NCI-H460 (cell line): ENCODE measurements at places on chromosomes 1 and 21. TPM values are rescaled to one million over a fixed set of nuclear protein-coding genes. Genes with fewer than 3 reads are reported as not detected.

DNA sequence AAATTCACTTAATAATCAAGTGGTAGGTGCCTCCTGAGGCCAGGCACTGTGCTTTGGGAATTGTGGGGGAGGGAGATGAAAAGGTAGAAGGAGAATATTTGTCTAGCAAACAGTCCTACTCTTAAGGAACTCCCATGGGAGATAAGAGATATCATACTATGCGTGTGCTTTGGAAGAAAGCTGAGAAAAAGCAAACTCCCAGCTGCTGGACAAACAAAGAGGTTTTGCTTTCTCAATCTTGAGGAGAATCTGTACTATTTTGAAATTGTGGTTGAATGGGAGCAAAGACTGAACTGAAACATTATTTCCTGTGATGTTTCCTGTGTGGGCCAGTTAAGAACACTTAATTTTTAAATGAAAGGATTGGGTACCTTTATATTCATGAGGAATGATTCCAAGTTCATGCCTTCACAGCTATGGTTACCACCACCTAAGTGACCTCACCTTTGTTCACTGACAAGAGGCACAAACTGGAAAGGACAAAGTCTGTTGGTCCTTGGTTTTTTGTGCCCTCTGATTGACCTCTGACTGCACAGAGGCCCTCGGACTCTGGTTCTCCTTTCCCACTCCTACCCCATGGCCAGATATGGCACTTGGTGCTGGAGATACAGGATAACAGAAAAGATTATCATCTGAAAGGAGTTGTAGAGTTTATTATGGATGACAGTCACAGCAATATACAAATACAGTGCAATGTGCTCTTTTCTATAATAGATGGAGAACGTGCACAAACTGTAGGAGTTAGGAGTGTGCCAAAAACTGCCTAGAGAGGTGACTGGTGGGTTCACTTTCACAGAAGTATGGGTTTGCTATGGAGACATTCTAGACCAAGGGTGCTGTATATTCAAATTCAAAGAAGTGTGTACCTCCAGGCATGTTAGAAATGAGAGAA is 1.6 kb downstream of the CD53 start:
- DNase-seq: no peak

GRCh38 chr1:228527596-228527995 is 40.4 kb downstream of the RNF187 start:
- no peak for DNase-seq

GRCh38 chr1:73783352-73783751 is 414.6 kb downstream of the LRRIQ3 start:
- DNase-seq: no peak

Gene LCE1C
- total RNA-seq: not detected in 2 replicates

DNA sequence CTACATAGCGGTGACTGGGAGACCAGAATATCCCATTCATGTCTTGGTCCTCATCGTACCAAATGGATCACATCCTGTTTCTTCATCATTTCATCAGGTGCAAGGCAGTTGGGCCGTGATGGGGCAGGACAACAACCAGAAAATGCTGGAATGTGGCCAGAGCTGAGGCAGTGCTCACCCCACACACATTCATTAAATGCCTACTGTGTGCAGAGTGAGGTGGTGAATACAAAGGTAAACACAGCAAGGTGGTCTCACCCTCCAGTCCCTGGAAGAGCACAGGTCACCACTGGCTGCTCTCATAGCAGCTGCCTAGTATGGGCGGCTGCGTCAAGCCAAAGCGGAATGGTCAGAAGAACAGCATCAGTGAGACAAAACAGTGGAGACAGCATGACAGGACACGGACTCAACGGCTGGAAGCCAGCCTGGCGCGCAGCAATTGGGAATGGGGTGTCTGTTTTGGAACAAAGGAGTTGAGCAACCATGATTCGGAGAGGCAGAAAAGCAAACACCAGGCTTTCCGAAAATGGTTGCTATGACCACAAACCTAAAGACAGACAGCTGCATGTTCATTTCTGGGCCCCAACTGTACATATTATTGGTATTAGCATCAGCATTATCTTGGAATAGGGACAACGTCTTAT is 5.6 kb upstream of the ADAMTSL4 start:
- DNase-seq: no peak

Gene SYCP1
- total RNA-seq: not detected in 2 replicates

Gene ZC3H12A
- total RNA-seq: 12.3 and 12.9 TPM in 2 replicates

GRCh38 chr1:61976566-61976965 is 218.1 kb upstream of the L1TD1 start:
- DNase-seq: no peak

Gene KLHDC7A
- total RNA-seq: not detected in 2 replicates

DNA sequence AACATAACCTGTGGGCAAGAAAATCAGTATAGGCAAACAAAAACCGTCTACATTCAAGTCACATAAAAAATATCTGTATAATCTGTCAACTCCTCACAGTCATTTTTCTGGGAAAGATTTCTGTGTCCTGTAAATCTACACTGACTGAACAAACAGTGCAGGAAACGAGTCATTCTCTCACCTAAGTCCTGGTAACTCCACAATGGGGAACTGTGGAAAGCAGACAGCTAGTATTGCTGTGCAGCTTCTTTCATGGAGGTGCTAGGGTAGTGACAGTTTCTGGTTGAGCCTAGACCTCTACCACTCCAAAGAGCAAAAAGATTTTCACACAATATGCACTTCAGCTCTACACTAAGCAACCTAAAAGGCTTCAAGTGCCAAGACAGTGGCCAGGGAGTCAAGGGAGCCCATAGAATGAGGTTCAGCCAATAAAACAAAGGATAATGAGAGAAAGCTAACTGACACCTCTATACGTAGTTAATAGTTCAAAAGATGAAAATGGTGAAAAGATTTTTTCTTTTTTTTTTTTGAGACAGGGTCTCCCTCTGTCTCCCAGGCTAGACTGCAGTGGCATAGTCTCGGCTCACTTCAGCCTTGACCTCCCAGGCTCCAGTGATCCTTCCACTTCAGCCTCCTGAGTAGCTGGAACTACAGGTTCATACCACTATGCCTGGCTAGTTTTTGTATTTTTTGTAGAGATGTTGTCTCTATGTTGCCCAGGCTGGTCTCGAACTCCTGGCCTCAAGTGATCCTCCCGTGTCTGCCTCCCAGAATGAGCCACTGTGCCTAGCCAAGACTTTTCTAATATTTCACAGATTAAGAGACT is 5.5 kb downstream of the PTP4A2 start:
- DNase-seq: no peak

GRCh38 chr1:41423511-41424191 is 60.8 kb downstream of the EDN2 start:
- DNase-seq: no peak

GRCh38 chr1:56527548-56528302 is 51.6 kb downstream of the PLPP3 start:
- no peak for DNase-seq

DNA sequence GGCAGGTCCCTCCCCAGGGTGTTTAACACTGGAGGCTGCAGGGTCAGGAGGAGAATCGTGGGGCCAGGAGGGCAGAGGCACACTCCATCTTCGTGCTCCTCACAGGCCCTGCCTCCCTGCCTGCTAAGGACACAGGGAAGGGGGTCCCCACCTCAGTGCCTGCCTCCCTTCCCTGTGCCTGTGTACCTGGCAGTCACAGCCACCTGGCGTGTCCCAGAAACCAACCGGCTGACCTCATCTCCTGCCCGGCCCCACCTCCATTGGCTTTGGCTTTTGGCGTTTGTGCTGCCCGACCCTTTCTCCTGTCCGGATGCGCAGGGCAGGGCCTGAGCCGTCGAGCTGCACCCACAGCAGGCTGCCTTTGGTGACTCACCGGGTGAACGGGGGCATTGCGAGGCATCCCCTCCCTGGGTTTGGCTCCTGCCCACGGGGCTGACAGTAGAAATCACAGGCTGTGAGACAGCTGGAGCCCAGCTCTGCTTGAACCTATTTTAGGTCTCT is 623 bp upstream of the BGLAP start:
- DNase-seq: no peak

DNA sequence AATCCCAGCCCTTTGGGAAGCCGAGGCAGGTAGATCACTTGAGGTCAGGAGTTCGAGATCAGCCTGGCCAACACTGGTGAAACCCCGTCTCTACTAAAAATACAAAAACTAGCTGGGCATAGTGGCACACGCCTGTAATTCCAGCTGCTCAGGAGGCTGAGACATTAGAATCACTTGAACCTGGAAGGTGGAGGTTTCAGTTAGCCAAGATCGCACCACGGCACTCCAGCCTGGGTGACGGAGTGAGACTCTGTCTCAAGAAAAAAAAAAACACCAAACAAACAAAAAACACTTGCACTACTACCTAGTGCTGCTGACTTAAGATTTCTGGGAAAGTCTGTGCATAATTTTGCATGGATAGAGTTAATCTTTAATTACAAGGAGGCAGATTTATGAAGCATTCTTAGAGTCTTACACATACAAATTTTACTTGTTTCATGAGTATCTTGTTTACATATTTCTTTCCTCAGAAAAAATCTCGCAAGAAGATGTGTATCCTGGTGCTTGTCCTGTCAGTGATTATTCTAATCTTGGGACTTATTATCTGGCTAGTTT is 8.7 kb upstream of the PPP1R8 start:
- DNase-seq: no peak

DNA sequence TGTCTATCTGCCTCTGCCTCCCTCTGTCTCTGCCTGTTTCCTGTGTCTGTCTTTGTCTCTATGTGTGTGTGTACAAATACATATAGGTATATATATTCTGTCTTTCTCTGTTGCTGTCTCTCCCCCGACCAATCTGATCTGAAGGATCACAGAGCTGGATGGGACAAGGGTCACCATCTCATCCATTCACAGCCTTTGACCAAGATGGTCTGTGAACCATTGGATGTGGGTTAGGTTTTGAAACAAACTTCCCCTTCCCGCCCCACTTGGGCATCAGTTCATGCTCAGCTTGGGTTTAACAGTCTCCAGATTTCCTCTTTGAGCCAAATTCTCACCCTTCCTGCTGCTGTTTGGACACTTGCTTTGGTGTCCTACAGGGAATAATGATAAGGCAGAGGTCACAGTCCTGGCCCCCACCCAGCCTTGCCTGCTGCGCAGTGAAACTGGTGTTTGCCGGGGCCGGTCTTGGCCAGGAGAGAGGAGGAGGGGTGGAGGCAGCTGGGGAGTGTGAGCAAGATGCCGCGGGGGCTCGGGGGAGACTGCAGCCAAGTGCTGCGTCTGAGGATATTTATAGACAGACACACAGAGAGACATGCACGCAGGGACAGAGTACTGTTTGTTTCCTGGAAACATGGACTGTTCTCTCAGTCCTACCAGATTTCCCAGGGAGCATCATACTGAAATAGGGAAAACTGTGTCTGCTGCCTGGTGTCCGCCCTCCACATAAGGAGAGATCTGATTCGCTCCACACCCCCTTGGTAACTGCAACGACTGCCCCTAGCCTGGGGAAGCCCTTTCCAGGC is 27.0 kb upstream of the BTG2 start:
- DNase-seq: no peak

Gene TTC39A
- 0.46 and 2.3 TPM in 2 replicates for total RNA-seq

Gene KPRP
- total RNA-seq: not detected in 2 replicates

Gene BRDT
- not detected in 2 replicates for total RNA-seq

Gene TSPAN2
- 0.05 TPM in 1 of 2 replicates, not detected in the other for total RNA-seq
